Activated T-cell treated with anti-CD3 and anti-CD28 coated beads, Interleukin-2, amount 50 U/mL, for 72 hours (primary cell): ENCODE measurements at places on chromosomes 6 and 20.

GRCh38 chr6:19929312-19929711, 92.1 kb downstream of the ID4 start:
- no peak for DNase-seq

- DNase-seq: peak; percentile 59
These were observed 40.1 kb downstream of the TRAF3IP2 start for GRCh38 chr6:111565326-111566221.

DNA sequence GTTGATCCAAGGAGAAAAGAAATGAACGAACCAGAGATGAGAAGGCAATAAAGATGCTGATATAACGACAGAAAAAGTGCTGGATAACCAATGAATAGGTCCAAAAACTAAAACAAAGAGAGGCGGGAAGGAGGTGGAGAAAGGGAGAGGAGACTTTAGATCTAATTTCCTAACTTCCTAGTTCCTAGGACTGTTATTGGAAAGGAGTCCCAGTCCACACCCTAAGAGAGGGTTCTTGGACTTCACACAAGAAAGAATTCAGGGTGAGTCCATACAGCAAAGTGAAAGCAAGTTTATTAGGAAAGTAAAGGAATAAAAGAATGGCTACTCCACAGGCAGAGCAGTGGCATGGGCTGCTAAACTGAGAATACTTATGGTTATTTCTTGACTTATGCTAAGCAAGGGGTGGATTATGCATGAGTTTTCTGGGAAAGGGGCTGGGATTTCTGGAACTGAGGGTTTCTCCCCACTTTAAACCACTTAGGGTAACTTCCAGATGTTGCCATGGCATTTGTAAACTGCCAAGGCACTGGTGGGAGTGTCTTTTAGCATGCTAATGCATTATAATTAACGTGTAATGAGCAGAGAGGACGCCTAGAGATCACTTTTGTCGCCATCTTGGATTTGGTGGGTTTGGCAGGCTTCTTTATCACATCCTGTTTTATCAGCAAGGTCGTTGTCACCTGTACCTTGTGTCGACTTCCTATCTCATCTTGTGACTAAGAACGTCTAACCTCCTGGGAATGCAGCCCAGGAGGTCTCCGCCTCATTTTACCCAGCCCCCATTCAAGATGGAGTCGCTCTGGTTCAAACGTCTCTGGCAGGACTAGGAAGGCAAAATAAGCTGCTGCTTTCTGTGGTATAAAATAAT, 60.9 kb upstream of the RBM24 start:
- no peak for DNase-seq

- DNase-seq: no peak
These were observed 113.0 kb upstream of the EYA4 start for GRCh38 chr6:133128191-133128590.

DNA sequence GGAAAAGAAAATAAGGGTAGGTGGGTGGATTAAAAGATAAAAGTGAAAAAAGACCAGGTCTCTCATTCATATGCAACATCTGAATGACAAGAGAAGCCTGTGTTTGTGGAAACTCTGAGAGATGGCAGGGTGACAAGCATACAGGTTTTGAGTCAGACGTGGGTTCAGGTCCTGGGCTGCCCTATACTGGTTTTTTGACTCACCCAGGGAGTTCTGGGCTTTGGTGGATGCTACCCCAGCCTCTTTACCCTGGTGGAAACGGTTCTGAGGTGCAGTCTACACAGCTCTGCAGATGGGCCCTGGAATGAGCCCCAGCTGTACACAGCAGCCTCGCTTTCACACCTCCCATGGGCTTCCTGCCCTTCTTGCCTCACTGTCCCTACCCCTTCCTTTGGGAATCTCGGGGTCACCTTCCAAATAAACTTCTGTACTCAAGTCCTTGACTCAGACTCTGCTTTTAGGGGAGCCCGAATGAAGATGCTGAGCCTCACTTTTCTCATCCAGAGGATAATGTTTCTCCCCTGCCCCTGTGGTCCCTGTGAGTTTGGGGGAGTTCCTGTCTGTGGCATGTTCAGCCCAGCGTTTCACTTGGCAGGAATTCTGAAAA, 77.7 kb upstream of the CLDN20 start:
- DNase-seq: peak; percentile 83

DNA sequence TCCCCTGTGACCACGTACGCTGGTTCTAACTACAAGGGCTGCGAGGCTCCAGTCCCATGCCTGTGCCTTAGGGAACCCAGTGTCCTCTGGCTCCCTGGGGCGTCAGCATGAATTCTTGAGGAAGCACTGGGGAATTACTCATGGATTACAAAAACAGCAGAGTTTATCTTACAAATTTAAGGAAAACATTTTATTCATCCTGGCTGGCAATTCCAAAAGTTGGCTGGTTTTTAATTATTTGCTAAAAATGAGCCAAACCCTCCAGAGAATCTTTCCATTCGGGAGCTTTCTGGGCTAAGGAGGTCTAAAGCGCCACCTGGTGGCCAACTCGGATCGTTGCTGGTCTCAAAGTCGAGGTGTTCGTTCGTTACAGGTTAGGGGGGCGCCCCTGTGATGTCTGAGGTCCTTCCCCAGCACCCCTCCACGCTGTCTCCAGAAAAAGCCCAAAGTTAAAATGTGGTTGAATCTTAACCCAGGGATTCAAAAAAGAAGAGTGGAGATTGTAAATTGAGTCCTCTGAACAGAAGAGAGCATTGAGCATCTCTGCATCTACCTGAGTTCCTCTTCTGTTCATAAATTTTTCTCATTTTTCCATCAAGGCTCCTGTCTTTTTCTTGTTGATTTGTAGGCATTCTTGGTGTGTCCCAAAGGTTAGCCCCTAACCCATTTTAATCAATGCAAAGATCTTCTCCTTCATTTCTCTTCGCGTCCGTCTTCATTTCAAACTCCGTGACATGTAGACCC, 99.4 kb downstream of the BFSP1 start:
- DNase-seq: peak; percentile 46
